ENCODE measurements at places on chromosomes 2 and 18.

DNA sequence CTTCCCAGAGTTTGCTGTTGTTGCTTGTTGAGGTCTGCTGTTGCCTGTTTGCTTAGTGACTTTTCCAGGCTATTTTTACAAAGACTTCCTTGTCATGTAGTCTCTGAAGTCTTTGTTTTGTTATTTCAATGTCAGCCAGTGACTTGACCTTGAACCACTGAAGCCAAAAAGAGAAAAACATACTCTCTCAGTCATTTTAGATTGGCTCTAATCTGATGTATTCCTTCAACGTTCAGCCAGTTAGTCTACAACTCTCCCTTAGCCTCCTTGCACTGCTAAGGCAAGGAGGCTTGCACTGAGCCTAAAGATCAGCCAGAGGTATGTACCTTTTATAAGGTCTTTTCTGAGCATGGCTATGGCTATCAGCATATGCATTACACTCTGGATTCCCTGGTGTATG is 27.9 kb downstream of the KIAA1328 start:
- DNase-seq = no peak

- DNase-seq = no peak
Measured at GRCh38 chr18:22102953-22103646, 66.3 kb upstream of the GATA6 start.

DNA sequence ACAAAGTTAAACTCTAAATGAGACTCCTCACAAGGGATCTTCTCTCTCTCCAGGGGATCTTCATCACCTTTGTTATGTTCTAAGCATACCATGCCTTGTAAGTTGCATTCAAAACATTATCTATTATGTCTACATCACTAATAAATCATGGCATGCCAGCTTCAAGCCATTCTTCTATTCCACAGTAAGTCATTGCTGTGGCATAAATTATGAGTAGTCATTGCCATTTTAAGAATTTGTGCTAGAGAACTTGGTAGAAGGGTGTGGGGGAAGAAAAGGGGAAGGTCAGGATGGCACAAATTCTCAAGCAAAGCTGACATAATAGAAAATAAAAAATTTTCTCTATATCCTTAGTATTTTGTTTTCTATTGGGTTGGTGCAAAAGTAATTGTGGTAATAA is 33.5 kb downstream of the BARD1 start:
- no peak for DNase-seq

DNA sequence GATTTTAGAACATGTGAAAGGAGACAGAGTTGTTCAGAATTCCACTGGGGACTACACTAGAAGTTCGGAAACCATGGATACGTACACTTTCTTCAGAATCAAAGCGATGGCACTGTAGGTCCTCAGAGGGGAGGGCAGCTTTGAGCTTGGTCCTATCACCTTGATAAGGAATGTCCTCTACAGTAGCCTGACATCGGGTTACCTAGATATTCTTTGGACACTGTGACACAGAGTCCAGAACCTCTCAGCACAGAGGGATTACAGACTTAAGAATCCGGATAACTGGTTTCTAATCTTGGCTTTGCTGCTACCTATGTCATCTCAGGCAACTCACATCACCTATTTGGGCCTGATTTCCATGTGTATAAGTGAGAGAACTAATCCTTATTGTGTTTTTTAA is 14.0 kb downstream of the LBH start:
- no peak for DNase-seq

DNA sequence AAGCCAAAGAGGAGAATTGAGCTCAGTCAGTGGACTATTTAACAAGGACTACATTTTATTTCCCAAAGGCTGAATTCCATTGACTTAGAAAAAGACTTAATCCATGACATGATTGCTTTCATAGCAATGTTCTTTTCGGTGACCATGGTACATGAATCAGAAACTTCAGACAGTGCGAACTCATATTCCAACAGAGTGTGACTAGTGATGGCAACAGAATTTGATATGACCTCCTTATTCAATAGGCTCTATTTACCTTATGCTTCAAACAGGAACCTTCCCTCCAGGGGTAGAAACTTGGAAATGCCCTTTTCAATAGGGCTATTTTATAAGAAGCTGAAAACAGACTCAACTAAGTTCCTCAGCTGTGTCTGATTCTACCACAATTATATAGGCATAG is 191.9 kb downstream of the RND3 start:
- DNase-seq = no peak

DNA sequence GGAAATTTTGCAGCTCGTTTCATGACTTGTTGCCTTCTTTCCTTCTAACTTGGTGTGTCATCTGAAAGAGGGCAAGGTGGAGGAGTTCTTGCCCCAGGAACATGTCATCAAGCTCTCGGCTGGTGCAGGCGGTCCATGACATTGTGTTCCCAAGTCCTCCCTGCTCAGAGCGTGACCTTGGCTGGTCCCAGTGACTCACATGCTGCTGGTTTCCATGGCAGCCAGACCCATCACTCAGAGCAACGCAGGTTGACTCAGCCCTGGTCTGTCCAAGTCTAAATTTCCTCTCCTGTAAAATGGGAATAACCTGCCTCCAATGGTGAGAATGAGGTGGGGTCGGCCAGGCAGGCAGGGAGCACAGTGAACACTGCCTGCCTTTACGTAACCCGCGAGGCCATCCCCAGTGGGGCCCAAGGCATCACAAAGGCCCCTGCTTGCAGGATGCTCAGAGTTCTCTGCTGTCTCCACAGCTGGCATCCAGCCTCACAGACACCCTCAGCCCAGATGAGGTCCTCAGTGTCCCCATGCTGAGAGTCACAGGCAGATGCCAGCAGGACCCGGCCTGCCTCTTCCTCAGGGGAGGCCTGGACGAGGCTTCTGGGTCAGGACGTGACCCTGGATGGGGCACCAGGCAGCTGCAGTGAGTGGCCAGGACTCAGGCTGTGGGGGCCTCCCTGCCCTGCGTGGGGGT is 143.7 kb downstream of the TPO start:
- DNase-seq = no peak

- no peak for DNase-seq
Measured at GRCh38 chr2:167380555-167380954, 492.3 kb downstream of the XIRP2 start.

DNA sequence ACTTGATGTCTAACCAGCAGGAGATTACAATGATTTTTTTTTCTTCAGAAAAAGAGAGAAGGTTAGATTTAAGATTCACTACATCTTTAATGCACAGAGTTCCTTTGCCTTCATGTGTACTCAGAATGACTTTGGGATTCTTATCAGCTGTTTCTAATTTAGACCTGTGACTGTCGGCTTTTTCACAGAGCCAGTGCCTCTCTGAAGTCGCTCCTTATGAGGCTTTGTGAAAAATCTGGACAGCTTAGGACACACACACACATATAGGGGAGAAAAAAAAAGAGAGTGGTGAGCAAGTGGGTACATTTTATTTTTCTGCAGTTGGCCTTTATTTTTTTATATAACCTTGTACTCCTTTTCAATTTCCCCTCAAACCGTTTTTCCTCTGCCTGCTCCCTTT is 893.1 kb upstream of the CELF4 start:
- DNase-seq = no peak

DNA sequence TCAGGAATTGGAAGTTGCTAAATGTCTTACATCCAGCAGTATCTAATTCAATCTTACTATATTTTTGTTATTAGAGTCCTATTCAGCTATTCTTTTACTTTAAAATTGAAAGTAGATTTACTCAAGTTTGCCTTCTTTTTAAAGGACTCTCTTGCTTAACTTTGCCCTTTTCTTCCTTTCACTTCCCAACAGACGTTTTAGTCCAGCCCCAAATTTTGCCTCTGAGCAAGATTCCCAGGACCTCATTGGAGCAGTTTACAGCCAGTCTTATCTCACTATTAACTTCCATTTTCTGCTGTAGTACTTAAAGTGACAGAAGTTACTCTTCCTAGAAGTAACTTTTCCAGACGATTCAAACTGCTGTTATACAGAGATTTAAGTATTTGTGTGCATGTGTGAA is 1.7 kb upstream of the PRKD3 start:
- DNase-seq = no peak

DNA sequence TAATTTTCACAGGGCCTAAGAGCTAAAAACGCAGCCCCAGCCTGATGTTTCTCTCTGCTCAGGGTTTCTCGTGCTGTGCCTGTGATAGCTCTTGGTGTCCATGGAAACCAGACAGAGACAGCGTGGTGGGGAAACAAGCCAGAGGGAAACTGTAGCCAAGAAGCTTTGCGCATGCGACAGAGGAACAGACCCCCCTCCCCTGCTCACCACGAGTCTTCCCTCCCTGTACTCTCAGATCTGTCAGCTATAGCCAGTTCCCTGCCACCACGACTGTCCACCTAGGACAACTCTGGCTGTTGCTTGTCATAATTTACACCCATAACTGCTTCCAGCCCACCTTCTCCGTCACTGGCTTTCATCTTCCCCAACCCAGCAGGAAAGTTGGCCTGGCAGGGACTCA is 13.2 kb upstream of the DNAJC27 start:
- peak; percentile 57 for DNase-seq

GRCh38 chr18:501406-501714 is 859 bp upstream of the COLEC12 start:
- DNase-seq = no peak

DNA sequence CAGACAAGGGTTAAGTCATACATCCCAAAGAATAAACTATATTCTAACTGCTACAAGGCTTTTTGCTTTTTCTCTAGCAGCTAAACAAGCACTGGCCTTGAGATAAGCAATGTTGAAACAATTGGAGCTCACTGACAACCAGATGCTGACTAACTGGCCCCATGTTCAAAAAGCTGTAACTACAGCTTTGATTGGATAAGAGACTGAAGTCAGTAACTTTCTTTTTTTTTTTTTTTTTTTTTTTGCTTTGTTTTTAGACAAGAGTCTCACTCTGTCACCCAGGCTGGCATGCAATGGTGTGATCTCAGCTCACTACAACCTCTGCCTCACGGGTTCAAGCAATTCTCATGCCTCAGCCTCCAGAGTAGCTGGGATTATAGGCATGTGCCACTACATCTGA is 45.4 kb upstream of the TMEM163 start:
- no peak for DNase-seq

- DNase-seq = no peak
Measured at GRCh38 chr18:59929621-59930295, 30.0 kb downstream of the PMAIP1 start.

- DNase-seq = no peak
Measured at GRCh38 chr2:176193048-176193447, 4.6 kb downstream of the HOXD1 start.

DNA sequence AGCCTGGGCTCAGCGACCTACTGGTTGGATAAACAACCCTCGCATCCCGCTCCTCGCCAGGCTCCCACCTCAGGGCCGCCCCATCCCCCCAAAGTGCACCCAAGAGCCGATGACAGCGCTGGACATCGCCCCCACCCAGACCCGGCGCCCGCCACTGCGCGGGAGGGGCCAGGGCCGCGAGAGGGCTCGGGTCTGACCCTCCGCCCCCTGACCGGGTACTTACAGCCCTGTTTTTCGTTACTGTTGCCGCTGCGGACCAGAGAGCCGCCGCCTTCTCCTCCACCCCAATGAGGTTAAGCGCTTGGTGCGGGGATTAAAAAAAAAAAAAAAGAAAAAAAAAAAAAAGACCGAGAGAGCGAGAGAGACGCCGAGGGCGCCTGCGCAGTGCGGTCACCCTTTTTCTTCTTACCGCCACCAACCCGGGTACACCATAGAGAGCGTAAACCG is at the start of gene CLASP1:
TSS of gene CLASP1 (minus strand) at position 314 of the 447 bp plus-strand sequence. CDS start 43,567 bp downstream, outside the sequence.
- DNase-seq = no peak

DNA sequence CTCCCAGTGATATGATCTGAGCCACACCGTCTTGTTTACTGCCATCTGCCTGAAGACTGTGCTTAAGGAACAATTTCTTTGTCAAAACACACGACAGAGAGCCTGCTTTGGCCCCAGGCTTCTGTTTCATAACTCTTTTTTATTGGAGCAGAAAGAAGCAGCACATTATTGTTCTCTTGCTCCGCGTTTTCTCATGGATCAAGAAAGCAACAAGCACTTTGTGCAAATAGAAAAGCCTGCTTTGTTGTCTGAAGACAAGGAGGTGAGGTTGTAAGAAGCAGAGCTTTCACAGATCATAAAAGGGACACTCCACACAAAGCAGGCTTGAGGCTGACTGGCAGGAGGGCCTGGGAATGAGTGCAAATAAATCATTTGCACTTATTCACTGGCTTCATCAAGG is 118.3 kb upstream of the FAM136A start:
- no peak for DNase-seq

GRCh38 chr2:52632543-52632942 is 1135.1 kb upstream of the CHAC2 start:
- no peak for DNase-seq

- peak; percentile 81 for DNase-seq
Measured at GRCh38 chr2:7835693-7836680, 845.9 kb upstream of the ID2 start.

- DNase-seq = no peak
Measured at GRCh38 chr2:144404586-144405314, 115.2 kb downstream of the ZEB2 start.

GRCh38 chr18:74378179-74378682 is 62.6 kb downstream of the C18orf63 start:
- DNase-seq = no peak
